Islet precursor cell (in vitro differentiated cells): ENCODE measurements at places on chromosomes 6 and 20.
A peak's percentile ranks its signal among the peaks of the same experiment; 100 is the strongest.

- no peak for DNase-seq
These were observed 597.7 kb upstream of the CITED2 start for GRCh38 chr6:139972116-139972515.

DNA sequence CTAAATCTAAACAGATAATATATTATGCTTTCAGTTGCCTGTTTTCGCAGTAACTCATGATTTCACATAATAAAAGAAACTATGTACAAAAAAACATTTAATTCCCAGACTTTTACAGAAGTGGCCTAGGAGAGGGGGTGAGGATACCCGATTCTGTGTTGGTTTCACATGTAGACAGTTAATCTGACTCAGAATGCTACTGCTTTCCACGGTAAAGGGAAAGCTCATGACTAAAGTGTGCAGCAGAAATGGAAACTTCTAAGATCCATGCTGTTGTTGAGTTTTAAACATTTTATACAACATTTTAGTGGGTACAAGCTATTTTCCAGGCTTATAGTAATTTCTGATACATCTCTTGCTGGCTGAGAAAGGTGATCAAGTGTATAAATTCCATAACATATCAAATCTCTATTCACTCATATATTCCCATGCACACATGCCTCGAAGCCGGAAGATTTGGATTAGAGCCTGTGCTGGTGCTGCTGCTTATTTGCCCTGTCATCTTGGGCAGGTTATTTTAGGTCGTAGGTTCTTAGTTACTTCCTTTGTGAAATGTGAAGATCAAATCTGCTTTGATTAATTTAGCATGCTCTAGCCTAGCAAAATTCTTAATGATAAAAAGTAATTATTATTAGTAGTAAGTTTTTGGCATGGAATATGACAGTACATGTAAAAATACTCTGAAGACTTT, 896.7 kb upstream of the MAP3K7 start:
- DNase-seq, result no peak

DNA sequence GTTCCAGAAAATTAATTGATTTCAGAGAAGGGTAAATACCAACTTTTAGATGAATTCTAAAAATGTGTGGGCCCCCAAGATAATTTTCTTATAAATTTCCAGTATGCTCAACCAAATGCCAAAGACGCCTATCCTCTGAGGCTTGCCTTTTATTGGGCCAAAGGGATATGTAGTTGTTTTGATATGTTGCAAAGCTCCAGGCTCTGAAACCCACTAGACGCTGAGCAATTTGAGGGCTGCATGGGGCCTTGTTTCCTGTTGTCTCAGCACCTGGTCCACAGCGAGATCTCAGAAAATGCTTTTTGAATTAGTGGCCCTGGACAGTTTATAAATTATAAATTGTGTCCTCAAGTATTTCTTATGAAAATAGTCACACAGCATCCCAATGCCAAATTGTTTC, 397.2 kb downstream of the SAMD5 start:
- DNase-seq, result no peak

DNA sequence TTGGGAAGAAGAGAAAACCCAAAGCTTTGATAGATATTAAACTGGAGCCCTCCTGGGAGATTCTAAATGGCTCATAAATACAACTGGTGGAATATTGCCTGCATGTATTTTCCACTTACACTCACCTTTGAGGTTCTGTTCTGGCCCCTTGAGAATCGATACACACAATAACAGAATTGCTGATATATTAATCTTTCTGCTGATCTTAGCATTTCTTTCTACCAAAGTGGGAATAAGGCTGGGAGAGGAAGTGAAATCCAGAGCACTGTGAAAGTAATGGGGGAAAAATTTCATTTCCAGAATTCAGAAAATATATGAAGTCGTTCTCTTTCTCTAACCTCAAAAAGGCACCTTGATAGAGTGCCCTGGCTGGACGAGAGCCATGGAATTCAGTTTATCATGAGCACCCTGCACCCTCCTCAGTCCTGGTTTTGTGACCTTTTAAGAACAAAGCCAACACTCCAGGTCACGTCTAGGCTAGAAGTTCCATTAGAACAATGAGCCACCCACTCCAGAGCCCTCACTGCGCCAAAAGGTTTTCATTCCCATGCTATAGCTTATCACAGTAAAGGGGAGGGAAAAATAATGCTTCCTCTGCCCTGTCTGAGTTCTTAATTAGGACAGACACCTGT, 244.5 kb downstream of the CD83 start:
- DNase-seq, result no peak

- no peak for DNase-seq
These were observed 221.8 kb downstream of the ANKRD60 start for GRCh38 chr20:58006346-58007316.

DNA sequence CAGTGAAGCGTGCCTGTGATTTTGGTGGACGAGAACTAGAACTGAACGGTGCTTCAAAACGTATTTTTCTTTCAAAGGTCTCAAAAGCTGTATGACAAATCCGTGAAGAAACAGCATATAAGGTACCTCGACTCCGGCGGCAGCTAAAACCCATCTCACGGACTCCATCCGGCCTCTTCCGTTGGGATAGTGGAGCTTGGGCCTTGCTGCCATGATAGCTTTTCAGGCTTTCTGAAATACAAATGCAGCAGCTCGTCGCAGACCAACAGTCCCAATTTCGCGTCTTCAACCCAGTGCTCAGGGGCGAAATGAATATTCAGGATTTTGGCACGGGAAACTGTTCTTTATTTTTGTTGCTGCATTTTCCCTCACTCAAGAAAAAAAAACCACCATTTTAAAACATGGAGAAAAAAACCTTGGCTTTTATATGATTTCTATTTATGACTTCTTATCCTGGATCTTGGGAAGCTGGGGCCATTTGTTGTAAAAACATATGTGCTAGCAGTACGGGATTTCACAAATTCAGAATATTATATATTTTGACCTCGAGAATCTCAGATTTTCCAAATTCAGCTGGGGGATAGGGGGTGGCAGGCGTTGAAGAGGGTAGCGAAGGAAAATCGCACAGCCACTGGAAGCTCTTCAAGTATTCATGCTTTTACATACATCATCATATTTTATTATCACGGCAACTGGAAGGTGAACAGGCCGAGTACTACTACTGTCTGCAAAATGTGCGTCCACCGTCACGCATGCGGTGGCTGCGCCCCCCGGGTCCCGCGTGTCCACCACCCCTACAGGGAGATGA, 849 bp downstream of the GSTA4 start:
- peak; percentile 64 for DNase-seq

DNA sequence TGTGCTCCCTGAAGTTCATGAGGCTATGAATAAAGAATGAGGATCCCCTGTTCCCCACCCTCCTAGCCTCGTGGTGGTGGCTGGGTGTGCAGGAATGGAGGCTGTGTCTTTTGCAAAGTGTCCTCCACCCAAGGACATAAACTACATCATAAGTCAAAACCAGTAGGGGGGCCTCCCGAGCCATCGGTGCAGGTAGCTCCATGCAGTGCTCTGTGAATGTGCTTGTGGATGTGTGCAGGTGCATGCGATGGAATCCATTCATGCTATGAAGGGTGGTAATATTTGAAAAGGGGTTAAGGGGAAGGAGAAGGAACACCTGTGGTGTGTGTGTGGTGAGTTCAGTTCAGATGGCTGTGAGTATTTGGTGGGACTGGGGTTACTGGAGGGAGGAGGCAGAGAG, 197.3 kb downstream of the NRN1 start:
- DNase-seq, result no peak

- no peak for DNase-seq
These were observed 13.1 kb upstream of the HLA-G start for GRCh38 chr6:29814379-29815117.

- DNase-seq, result no peak
These were observed 28.3 kb downstream of the PPP1R16B start for GRCh38 chr20:38833857-38834164.

DNA sequence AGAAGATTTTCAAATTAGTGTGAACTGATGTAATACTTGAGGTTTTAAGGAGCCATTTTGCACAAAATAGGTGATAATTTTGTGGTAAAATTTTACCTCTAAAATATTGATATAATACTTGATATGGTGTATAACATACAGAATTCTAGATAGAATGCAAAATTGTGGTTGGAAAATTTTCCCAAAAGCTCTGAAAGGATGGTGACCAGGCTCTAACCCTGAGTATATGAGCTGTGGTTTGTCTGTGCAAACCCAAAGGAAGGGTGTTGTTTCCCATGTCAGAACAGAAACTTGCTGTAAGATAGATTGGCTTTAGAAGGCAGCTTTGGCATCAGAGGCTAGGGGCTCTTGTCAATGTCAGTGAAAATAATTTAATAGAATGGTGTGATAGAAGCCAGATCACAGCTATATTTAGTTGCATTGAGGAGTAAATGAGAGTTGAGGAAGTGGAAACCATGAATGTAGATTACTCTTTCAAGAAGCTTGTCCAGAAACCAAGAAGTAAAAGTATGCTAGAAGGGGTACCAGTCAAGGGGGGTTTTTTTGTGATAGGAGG, 257.7 kb downstream of the FARS2 start:
- no peak for DNase-seq

- DNase-seq, result no peak
These were observed 108.9 kb downstream of the CDH4 start for GRCh38 chr20:61360940-61361339.

DNA sequence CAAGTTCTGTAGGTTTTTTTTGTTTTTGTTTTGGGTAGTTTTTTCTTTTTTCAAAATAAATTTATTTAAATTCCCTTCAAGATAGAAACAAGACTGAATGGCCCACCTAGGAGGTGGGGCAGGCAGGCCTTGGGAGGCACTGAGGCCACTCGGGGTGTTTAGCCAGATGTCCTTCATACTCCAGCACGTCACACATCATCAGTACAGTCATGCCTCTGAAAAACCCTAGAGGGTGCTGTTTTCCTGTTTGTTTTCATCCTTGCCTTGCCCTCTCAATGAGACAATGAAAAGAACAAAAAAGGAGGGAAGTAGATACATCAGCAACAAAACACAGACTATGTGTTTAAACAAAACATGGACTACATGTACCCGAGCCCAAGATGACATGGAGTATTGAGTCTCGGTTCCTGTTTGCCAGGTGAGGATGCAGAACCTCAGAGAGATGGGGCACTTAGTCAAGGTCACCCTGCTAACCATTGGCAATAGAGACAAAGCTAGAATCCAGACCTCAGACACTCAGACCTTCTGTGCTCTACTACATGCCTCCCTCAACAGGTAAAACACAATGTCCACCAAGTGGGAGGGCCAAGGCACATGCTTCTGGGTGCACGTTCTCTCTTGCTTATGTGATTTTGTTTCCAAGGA, 26.8 kb upstream of the CLIC5 start:
- DNase-seq, result peak; percentile 68

DNA sequence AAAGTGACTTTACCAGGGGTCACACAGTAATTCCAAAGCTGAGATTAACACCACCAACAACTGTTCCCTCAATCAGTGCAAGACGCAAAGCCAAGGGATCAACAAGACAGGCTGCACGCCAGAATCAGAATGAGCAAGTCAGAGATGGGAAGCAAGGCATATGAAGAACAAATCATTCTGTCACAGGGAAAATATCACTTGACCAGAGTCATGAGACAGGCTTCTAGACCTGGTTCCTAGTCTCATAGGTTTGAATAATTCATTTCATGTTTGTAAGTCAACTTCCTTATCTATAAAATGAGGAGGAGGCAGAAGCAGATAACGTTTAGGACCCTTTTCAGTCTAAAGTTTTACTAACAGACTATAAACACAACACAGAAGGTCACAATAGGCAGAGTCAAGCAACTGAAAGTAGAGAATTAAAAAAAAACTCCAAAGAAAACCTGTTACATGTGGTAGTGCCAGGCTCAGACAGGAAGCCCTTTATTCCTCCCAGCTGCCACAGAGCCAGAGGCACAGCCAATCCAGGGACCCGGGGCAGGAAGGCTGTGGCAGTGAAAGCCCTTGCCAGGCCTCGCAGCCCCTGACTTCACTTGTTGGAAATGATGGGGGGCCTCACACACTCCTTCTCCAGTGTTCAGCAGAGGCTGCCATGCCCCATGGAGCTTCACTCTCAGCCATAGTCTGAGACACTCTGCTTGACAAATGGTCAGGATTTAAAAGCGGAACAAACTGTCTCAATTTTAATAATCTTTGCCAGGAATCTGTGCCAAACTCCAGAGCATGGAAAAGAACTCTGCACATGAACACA, 29.2 kb upstream of the DST start:
- DNase-seq, result no peak

DNA sequence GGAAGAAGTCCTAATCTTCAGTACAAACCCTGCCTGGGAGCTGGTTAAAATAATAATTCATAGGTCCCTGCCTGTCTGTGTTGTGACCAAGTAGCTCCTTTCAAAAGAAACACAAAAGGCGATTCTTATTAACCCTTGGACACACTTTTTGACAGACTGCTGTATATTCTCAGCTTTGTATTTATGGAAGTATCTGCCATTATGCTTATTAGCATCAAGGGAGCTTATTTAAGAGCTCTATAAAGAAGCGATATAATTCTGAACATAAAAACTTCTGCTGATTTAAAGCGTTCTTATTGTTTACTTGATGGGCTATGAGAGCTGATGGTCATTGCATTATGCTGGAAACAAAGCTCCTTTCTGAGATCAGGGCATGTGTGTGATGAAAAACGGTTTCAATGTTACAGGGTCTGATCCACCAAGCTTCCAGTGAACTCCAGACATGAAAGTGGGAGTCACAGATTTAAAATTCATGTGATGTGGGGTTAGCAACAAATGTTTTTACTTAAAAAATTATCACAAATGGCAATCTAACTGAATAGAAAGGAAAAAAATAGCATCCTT, 181.8 kb upstream of the PDE10A start:
- no peak for DNase-seq

DNA sequence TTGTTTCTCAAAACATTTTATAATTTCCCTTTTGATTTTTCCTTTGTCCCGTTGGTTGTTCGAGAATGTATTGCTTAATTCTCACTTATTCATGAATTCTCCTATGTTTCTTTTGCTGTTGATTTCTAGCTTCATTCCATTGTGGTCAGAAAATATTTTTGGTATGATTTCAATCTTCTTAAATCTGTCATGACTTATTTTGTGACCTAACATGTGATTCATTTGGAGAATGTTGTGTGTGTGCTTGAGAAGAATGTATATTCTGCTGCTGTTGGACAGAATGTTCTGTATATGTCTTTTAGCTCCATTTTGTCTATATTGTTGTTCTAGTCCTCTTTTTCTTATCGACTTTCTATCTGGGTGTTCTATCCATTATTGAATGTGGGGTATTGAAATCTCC, 286.2 kb upstream of the RNF217 start:
- no peak for DNase-seq

DNA sequence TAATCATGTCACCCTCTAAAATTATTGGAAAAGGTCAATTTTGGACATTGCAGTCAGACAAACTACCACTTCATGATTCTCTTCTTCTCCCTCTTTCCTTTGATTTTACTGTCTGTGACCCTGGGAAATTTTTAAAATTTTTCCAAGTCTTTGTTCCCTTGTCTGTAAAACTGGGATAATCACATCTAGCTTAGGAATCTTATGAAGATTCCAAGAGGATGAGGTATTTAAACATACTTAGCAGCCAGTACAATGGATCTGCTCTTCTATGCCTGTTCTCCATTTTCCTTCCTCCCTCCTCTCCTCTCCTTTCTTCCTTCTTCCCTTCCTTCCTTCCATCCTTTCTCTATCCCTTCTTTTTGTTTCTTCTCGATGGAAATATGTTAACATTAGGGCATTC, 651.6 kb upstream of the MARCKS start:
- no peak for DNase-seq

GRCh38 chr6:6842291-6842690, 253.8 kb downstream of the LY86 start:
- DNase-seq, result peak; percentile 66
